Nephron progenitor cell (in vitro differentiated cells): ENCODE measurements at places on chromosomes 7 and 10.

DNA sequence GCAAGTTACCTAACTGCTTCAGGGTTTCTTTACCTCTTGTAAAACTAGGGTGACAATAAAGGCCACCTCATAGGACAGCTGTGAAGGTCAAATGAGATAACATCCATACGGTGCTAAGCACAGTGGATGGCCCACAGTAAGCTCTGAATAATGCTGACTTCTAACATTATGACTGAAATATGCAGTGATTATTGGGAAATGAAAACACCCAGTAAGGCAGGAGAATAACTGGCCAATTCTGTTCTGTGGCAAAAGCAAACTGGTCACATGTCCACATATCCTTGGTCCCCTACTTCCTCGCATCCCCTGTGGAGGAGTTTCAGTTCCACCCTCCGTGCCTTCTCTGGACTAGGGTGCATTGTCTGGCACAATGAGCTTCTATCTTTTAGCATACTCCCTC lies 1.4 kb downstream of the CUBN start:
- DNase-seq = no peak

DNA sequence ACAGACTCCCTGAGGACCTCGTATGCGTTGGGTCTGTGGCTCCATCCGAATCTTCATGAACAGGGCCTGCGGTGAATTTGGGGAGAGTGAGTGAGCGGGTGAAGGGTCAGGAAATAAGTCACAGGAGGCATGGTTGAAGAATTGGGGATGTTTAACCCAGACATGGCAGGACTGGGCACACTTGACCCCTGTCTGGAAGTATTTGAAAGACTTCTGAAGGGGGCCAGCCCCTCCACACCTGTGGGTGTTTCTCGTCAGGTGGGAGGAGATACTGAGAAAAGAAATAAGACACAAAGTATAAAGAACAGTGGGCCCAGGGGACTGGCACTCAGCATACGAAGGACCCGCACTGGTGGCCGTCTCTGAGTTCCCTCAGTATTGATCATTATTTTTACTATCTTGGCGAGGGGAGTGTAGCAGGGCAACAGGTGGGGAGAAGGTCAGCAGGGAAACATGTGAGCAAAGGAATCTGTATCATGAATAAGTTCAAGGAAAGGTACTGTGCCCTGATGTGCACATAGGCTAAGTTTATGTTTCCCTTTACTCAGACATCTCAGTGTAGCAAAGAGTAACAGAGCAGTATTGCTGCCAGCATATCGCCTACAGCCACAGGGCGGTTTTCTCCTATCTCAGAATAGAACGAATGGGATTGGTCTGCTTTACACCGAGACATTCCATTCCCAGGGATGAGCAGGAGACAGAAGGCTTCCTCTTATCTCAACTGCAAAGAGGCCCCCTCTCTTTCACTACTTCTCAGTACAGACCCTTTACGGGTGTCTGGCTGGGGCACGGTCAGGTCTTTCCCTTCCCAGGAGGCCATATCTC lies 38.2 kb upstream of the PFKFB3 start:
- no peak for DNase-seq

- no peak for DNase-seq
Measured at GRCh38 chr7:80924090-80924489, 5.2 kb upstream of the SEMA3C start.

DNA sequence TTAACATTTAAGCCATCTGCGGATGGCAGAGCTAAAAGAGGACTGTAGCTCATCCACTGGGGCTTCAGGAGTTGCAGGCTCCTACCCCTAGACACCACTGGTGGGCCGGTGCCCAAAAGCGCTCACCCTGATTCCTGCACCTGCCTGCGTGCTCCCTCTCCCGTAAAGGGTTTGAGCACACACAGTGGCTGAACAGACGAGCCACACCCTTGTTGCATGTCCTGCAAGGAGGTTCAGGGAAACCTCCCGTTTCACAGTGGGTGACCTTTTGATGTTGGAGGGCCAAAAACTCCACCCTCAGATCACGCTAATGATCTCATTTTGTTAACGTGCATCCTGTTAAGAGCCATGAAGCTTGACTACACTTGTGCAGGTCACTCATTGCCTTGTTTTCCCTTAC lies 37.9 kb downstream of the SYPL1 start:
- no peak for DNase-seq

DNA sequence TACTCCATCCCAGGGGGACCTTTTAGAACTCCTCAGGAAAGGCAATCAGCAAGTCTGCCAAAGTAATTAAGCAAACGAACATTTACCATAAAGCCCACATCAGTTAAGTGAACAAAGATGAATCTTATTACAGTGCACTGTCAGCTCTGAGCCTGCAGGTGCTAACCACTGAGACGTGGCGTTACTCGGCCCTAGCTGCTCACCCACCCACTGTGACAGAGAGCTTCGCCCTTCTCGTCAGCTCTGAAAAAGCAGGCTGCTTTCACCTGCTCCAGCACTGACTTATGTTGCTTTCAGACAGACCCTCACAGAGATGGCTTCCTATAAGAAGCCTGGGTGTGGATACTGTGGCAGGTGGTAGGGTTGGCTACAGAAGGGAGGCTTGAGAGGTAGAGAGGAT lies 57.7 kb upstream of the KCNIP2 start:
- DNase-seq = no peak

DNA sequence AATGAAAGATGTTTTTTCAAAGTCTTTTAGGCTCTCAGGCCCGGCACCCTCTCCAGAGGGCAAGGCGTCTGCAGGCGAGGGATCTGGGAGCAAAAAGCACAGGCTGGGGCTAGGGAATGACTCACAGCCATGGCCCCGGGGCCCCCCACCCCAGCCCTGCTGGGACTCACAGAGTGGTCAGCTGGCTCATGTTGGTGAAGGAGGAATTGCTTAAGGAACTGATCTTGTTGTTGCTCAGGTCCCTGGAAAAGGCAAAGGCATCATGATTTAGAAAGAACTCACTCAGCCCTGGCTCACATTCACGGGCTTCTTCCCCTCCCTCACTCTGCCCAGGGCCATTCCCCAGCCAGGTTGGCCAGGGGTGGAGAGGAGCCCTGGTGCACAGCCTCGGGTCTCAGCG lies 151.5 kb downstream of the SLIT1 start:
- DNase-seq = no peak

GRCh38 chr7:45980973-45981372 lies 59.9 kb upstream of the IGFBP3 start:
- DNase-seq = no peak

GRCh38 chr7:66952343-66953043 lies 31.5 kb downstream of the TMEM248 start:
- no peak for DNase-seq

- no peak for DNase-seq
Measured at GRCh38 chr10:69486922-69487730, 35.9 kb downstream of the TSPAN15 start.

DNA sequence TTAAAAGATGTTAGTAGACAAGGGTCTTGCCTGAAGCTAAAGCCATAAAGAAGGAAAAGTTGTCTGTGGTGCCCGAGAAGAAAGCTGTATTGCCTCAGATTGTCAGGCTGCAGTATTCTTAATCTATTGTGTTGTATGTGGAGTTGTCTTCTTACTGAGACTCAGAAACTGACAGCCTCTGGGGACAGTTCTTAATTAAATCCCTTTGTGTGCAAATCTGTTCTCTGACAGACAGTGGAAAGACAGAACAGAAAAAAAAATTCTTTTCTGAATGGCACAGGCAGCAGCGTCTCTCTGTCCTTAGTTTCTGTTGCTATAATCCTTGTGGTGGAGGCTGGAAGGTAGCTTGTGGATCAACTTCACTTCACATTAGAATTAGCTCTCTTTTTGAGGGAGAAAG lies 16.8 kb downstream of the VWC2 start:
- DNase-seq = no peak

- DNase-seq = no peak
Measured at GRCh38 chr10:9733766-9734165, 1283.9 kb upstream of the CELF2 start.

DNA sequence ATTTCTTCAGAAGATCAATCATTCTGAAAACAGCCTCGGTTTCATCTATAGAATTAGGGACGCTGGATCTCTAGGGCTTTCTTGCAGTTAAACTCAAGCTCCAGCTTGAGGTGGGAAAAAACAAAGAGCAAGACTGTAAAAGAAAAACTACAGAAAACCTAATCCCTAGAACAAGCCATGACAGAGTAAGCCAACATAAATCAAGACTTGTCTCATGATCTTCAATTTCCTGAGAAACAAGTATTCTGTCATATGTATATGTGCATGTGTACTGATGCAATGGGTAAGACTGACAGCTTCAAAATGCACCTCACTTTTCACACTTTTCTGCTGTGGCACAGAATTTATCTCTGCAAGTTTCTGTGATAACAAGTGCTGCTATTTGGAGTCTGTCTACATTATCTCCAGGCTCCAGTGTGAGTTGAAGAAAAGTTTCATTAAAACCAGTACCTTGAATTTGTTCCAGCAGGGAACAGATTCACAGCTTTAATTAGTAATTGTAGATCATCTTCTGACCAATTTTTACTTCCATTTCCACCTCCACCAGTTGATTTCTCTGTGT lies 19.2 kb downstream of the PMPCB start:
- no peak for DNase-seq

DNA sequence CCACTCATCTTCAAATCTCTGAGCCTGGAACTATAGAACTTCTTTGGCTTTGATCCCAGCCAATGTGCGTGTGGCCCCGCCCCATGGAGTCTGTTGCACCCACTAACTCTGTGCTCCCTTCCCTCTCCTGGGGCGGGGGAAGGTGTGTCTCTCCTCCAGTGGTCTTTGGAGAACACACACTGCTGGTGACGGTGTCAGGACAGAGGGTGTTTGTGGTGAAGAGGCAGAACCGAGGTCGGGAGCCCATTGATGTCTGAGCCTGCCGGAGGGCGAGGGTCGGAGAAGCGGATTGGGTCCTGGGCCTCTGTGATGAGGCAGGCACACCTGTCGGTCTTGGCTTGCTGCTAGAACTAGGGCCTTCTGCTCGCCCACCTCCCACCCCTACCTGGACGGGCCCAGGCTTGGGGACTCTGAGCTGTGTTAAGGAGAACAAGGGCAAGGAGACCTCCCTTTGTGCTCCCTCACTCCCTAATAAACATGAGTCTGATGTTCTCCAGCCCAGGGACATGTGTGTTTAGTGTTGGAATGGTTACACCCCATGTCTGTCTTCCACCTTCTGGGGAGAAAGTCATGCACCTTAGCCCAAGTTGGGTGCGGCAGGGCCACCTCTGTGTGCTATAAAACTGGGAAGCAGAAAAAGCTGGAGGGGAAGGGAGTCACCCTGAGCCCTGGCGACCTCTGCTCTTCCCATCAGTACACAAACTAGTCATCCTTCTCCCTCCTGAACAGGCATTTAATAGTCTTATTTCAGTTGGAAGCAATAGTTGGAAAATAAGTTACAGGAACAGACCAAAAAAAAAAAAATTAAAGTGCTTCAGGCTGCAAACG lies 4.6 kb downstream of the TRAPPC14 start:
- no peak for DNase-seq

DNA sequence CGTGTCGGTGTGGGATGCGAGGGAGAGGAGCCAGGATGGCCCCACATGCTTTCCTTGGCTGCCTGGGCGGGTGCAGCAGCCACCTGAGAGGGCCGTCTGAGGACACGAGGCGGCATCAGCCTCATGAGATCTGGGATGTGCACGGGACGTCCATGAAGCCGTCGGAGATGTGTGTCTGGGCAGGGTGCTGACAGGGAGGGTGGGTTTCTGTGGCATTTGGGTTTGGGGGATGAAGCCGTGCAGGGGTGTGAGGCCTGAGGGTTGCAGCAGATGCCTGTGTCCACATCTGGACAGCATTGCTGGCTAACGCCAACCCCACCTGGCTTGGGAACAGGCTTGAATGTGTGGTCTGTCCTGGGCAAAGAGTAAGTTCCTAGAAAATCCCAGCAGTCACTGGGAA lies 179.5 kb downstream of the DNAJB6 start:
- DNase-seq = no peak

GRCh38 chr10:129322933-129323820 lies 143.9 kb upstream of the MGMT start:
- DNase-seq = no peak

- DNase-seq = no peak
Measured at GRCh38 chr10:29838539-29838938, 203.8 kb upstream of the SVIL start.

GRCh38 chr10:104322416-104322782 lies 15.9 kb downstream of the ITPRIP start:
- DNase-seq = no peak

- no peak for DNase-seq
Measured at GRCh38 chr7:6274743-6275142, 2.3 kb upstream of the CYTH3 start.

DNA sequence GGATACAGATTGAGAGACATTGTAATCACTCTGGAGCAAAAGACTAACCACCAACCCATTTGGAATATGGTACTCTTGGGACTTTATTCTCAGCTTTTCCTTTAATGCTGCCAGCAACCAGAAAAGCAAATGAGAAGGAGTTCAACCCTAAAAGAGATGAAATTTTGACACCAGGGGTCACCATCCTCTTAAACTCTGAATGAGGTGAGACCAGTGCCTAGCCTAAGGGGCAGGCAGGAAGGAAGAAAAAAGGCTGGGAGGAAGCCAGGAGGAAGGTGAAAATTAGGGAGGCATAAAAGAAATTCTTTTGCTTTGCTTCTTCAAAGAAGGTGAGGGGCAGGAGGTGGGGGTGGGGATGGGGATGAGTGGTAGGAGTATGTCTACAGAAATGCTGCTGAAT lies 135.8 kb downstream of the JAZF1 start:
- DNase-seq = no peak

- no peak for DNase-seq
Measured at GRCh38 chr10:132279873-132280645, 27.7 kb downstream of the STK32C start.

GRCh38 chr7:80858141-80858903 lies 60.5 kb downstream of the SEMA3C start:
- no peak for DNase-seq

DNA sequence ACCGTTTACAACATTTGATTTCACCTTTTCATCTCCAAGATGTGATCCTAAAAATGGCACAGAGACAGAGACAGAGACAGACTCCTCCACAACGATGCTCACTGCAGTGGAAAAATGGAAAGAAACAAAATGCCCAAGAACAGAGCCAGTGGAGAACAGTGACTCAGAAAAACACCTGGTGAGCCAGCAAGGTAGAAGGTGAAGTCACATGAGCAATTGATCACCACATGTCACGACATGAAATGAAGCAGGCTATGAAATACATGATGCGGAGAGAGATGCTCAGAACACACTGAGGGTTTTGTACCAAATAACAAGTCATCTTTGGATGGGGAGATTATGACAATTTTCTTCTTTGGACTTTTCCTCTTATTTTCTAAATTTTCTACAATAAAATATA lies 3.5 kb downstream of the MSMB start:
- no peak for DNase-seq

DNA sequence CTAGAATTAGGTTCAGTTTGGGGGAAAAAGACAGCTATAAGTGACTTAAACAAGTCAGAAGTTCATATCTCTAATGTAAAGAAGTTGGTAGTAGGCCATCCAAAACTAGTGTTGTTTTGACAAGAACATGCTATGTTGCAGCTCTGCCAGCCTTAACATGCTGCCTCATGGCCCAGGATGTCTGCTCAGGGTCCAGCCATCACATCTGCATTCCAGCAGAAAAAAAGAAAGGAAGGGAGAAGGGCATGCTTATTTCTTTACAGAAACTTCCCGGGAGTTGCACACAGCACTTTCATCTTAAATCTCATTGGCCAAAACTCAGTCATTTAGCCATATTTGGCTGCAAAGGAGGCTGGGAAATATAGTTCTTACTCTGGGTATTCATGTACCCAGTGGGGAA lies 400.4 kb upstream of the PODXL start:
- DNase-seq = no peak
